ENCODE measurements at places on chromosomes 5 and 9.

DNA sequence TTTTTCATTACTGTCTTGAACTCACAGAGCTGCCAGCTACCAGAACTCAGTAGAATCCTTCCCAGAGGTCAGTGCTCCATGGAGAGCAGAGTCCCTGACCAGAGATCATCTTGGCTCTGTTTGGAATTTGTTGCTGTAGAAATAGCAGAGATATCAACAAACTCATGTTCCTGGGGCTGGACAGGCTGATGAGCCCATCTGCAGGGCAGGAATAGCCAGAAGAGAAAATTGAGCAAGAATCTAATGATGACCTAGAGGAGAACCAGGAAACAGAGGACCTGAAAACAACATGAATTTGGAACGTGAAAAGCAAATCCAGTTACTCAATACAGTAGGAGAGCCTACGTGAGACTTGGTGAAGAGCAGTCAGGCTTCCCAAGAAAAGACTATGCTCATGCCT lies 437.8 kb downstream of the PLK2 start:
- no peak for DNase-seq

- no peak for DNase-seq
These were observed 32.1 kb downstream of the EXOC3 start for GRCh38 chr5:474840-475661.

DNA sequence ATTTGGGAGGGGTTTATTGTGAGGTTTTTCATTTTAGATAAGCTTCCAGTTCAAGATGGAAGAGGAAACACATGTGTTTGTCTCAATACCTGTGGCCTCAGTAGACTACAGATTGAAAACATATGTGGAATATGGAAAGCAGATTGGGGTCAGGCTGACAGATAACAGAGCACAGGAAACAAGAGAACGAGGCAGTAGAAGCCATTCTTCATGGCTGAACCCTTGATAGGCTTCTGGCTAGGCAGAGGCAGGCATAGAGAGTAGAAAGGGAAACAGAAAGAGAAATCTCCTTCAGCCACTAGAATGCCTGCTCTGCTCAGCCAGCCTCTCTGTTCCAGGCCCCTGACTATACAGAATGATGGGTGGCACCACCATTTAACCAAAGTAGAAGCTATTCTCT lies 152.5 kb downstream of the MUSK start:
- no peak for DNase-seq

DNA sequence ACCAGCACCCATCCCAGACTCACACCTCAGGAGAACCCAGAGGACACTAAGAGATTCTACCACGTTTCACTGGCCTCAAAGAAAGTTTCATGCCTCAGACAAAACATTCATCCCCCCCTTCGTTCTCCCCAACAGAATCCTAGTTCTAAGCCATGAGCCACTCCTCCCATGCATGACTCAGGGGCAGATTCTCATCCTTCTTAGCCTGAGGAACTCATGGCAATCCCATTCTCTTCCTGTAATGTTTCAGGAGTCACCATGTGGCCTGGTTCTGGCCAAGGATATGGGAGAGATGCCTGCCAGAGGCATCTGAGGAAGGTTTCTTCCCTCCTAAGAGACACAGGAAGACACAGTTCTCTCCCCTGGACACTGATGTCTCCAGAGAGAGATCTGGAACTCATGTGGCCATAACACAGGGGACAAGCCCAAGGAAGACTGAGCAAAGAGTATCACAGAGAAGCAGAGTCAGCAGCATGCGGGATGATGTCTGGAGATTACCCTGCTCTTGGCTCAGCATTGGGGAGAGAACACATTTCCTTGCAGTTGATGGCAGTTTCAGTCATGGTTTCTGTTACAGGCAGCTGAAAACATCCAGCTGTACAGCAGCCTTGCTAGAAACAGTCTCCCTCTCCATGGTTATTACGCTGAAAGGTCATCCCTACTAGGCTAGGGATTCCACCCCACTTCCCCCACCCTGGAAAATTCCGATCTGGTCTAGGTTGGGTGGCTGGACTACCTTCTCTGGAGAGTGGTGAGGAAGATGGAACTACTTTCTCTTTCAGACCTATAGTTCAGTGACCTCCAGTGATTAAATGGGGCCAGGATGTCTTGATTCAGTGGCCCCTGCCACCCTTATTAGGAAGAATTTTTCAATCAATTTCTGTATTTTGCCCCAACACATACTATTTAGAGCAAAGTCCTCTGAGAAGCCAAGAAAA lies 115.4 kb downstream of the ZNF608 start:
- DNase-seq, result no peak

DNA sequence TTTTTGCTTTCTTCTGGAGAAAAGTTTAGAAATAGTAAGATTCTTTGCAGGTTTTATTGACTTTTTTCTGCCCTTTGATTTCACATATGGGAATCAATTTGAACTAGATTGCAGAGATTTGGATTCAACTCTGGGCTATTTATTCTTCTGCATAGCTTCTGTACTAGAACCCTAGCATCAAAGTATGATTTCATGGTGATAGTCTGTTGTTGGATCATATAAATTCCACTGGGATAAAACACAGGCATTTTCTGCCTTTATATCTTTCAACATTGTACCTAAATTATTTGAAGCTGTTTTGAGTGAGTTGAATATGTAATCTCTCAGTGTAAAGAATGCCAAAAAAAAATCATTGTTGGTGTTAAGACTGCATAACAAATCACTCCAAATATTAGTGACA lies 458.4 kb upstream of the MPDZ start:
- no peak for DNase-seq

DNA sequence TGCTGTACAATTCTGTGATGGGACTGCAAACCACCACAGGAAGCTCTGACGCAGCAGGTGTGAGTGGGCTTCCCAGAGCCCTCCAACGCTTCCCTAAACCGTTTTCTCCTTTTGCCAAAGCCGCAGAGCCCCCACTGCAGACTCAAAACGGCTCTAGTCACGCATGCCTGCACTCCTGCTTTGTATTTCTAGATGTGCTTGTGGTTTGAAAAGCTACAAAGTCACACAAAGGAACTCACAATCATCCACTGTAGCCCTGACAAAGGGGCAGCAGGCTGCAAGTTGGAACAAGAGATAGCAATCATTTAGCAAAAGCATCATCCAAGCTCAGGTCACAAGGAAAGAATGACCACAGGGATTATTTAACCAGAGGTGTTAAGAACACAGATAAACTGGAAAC lies 79.3 kb downstream of the PTPN3 start:
- no peak for DNase-seq

- DNase-seq, result no peak
These were observed 84.8 kb downstream of the RAD23B start for GRCh38 chr9:107367727-107368502.

- DNase-seq, result no peak
These were observed 14.2 kb downstream of the ABHD17B start for GRCh38 chr9:71896761-71897160.

DNA sequence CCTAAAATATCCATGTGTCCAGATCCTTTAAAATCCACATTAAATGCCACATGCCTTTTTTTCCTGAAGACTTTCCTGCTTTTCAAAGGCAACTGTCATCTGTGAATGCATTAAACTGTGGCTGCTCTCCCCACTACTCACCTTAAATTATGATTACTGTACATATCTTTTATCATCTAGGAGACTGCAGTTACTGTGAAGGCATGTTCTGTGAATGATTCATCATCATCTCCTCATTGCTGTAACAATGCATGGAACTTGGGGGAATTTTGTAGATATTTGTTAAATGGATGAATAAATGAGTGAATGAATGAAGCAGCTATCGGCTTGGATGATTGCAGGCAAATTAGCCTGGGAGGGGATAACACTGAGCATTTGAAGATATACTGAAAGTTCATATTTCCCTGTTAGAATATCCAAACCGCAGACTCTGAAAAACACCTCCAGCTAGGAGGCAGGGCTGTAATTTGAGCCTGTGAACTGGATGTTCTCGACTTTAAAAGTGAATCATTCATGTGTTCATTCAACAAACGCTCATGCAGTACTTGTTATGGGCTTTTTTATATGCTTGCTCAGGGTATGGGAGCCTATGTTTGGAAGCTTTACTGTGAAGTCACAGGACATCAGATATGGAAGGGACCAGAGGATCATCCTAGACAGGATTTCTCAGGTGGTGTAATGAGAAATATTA lies 519.2 kb downstream of the KIF4B start:
- no peak for DNase-seq

- DNase-seq, result no peak
These were observed 357.6 kb downstream of the RAB3C start for GRCh38 chr5:58940446-58940845.

- no peak for DNase-seq
These were observed 3.7 kb downstream of the GALNT12 start for GRCh38 chr9:98811051-98811650.

DNA sequence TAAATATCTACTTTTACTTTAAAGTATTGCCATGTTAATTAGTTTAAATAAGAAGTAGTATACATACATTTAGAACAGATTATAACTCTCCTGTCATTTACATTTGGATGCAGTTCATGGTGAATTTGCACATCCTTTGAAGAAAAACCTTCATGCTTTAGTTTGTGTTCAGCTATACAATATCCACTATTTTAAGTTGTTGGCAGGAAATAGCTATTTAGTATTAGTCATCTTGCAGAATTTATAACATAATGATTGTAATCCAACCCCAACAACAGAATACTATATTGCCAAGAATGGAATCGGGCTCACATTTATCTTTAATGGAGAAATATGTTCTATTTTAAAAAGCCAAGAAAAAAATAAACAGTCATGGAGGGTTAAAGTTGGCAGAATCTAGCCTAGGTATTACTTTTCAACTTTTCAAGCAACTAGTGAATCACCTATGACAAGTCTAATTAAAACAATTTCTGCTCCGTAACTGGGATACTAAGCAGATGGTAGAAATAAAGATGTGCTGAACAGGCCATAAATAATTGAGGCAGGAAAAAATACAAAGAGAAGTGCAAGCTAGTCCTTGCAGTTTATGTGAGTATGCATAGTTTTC lies 1170.6 kb upstream of the NUDT12 start:
- DNase-seq, result no peak

- no peak for DNase-seq
These were observed 184.8 kb downstream of the NR3C1 start for GRCh38 chr5:143218517-143219170.

- no peak for DNase-seq
These were observed 69.2 kb upstream of the SHB start for GRCh38 chr9:38138276-38138675.

DNA sequence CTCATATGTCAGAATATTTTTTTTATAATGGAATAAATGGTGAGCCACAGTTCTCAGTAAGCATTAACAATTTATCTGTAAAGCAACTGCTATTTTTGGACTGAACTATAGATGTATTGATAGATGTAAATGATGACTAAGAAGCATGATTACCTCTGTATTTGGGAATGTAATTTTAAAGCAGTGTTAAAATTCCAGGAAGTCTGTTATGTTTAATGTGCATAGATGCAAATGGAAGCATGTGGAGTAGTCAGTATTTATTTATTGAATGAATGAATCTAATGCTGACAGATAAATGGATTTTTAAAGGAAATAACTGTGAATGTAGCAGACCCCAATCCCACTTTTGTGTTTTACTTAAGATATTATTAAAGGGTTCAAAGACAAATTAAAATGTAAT lies 95.0 kb downstream of the ATG10 start:
- no peak for DNase-seq

DNA sequence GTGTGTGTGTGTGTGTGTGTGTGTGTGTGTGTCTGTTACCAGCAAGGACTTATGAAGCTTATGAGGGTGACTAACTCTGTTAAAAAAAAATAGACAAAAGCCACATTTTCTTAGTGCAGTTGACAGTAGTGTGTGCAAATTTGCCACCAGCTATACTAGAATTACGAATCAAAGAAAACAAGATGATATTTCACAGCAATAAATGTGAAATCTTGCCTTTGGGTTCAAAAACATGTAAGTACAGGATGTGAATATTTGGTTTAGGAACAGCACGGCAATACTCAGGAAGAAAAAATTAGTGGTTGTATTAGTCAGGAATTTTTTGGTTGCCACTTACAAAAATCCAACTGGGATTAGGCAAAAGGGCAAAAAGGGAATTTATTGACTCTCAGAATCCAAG lies 117.4 kb downstream of the NPR3 start:
- DNase-seq, result no peak

GRCh38 chr5:175494264-175495183 lies 16.2 kb downstream of the SFXN1 start:
- DNase-seq, result no peak

DNA sequence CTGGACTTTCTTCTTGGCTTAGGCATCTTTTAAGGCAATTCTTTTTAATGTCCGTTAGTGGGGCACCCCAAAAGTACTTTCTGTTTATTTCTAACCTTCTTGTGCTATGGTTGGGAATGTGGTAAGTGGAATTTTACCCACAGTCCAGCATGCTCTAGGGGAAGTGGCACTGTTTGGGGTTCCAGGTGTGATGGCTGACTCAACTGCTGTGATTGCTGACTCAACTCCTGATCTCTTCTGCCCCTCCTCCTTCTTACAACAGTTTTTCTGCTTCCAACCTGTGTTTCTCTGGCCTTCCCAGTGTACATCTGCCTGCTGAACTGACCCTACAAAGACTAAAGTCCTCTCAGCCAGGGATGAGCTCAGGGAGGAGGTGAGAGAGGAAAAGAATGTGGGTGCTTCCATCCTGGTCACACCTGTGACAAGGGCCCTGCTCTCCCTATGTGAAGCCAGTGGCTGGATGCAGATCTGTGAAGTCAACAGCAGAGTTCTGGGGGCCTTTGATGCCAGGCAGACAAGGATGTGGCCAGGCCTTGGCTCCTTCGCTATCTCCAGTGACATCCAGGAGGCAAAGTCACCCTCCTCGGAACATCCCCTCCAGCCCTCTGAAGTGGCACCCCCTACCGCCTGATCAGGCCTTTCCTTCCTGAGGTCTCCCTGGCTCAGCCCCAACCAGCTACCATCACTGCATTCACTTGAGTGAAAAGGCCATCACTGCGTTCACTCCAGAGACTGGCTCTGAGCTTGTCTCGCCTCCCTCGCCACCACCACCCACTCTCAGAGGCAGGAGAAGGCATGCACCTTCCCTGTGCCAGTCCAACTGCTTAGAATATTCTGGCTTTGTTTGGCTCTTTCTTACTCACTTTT lies 72.2 kb downstream of the C5orf15 start:
- no peak for DNase-seq

- no peak for DNase-seq
These were observed 8.7 kb downstream of the TTC39B start for GRCh38 chr9:15298362-15298761.

GRCh38 chr9:3898461-3899218 lies 372.8 kb upstream of the RFX3 start:
- DNase-seq, result no peak

- no peak for DNase-seq
These were observed 76.2 kb upstream of the ALDH1B1 start for GRCh38 chr9:38316166-38316780.

GRCh38 chr5:13878357-13878756 lies 66.1 kb downstream of the DNAH5 start:
- no peak for DNase-seq
